ENCODE measurements at places on chromosomes 2 and 18. TPM values are rescaled to one million over a fixed set of nuclear protein-coding genes. Genes with fewer than 3 reads are reported as not detected.

DNA sequence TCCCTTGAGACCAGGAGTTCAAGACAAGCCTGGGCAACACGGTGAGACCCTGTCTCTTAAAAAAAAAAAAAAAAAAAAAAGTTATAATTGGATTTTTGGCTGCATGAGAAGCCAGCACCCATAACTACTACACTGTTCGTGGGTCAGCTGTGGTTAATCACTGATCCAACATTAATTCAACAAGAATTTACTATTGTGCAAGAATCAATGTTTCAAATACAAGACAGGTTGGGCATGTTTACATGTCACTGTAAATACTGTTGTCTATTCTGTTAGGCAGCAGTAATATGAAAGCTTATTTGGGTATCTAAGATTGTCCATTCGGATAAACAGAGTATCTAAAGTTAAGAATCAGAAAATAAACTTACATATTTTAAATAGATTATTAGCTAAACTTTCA is 62.3 kb downstream of the ESCO1 start:
- H3K4me3 ChIP-seq: no peak overlapping the region
- peaks cover 37% of the 10 kb centered on the region for H3K36me3 ChIP-seq
- DNase-seq: no peak
- no peak overlapping the region for H3K27ac ChIP-seq
- H3K4me1 ChIP-seq: no peaks in the 10 kb centered on the region
- no peaks in the 10 kb centered on the region for H3K27me3 ChIP-seq

DNA sequence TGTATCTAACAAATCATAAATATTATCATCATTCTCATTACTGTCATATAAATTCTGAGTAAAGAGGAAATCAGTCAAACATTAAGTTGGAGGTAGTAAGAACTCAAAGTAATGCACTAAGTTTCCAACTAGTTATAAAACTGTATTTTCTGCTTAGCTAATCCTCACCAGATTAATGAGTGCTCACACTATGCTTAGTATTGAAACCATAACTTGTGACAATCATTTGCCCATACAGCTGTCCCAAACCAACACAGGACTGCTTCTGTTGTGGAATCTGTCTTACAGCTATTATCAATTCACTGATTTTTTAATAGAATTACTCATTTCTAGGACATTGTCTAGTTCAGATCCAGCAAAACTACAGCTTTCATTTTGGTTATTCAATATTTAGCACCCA is 41.5 kb upstream of the TANK start:
- H3K4me1 ChIP-seq: peaks cover 17% of the 10 kb centered on the region
- DNase-seq: no peak
- no peak overlapping the region for H3K27ac ChIP-seq
- peaks cover 2% of the 10 kb centered on the region for H3K27me3 ChIP-seq

DNA sequence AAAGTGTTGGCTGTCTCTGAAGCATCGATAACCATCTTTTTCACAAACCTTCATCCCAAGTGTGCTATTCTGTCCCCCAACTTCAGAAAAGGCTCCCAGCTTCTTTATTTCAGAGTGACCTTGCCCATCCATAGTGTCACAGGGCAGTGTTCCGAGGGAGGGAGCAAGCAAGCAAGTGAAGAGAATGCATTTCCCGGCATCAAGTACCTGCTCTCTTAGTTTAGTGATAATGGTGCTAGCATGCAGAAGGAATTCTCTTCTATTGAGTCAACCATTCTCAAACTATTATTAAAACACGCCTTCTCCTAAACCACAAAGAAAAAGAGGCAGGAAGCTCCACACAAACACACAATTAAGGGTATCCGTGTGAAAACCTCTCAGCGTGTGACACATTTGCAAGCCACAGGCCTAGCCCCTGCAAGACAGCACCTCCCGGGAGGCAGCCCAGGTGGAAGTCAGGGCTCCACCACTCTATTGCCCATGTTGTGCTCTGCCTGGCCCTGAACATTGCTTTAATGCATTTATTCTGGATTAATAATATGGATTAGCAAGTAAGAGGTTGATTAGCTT is 504.9 kb downstream of the GALR1 start:
- no peaks in the 10 kb centered on the region for H3K36me3 ChIP-seq
- no peak for DNase-seq
- H3K27me3 ChIP-seq: peaks cover 2% of the 10 kb centered on the region
- H3K4me1 ChIP-seq: no peaks in the 10 kb centered on the region
- H3K27ac ChIP-seq: no peak overlapping the region
- no peak overlapping the region for H3K4me3 ChIP-seq

- no peaks in the 10 kb centered on the region for H3K4me1 ChIP-seq
- no peaks in the 10 kb centered on the region for H3K36me3 ChIP-seq
- no peak overlapping the region for H3K27ac ChIP-seq
- no peak for DNase-seq
- H3K27me3 ChIP-seq: no peaks in the 10 kb centered on the region
Observed at GRCh38 chr2:118936936-118937335, 5.1 kb upstream of the MARCO start.

GRCh38 chr2:144434425-144435222 is 85.3 kb downstream of the ZEB2 start:
- H3K4me1 ChIP-seq: peaks cover 6% of the 10 kb centered on the region
- H3K36me3 ChIP-seq: peaks cover 28% of the 10 kb centered on the region
- no peaks in the 10 kb centered on the region for H3K27me3 ChIP-seq
- H3K27ac ChIP-seq: no peak overlapping the region
- DNase-seq: no peak

DNA sequence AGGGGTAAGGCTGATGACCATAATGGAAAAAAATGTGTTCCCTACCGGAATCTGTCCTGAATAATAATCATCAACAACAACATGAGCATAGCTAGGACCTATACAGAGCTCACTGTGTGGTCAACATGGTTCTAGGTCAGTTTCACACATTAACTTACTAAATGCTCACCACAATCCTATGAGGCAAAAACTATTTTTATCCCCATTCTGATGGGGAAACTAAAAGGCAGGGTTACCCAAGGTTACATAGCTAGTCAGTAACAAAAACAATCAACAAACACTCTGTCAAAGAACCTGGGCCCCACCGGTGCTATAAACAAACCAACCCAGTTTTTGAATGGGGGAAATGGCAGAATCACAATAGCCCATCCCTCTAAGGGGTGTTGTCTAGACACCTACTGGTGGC is 40.1 kb downstream of the AOX1 start:
- DNase-seq: no peak
- H3K4me3 ChIP-seq: no peak overlapping the region
- H3K36me3 ChIP-seq: no peaks in the 10 kb centered on the region
- H3K4me1 ChIP-seq: peaks cover 2% of the 10 kb centered on the region
- H3K27ac ChIP-seq: no peak overlapping the region
- H3K27me3 ChIP-seq: peaks cover 23% of the 10 kb centered on the region

- no peak overlapping the region for H3K4me3 ChIP-seq
- no peaks in the 10 kb centered on the region for H3K4me1 ChIP-seq
- peaks cover 22% of the 10 kb centered on the region for H3K27me3 ChIP-seq
Observed at GRCh38 chr2:94994914-94995552, 30.5 kb upstream of the MAL start.

- H3K4me3 ChIP-seq: no peak overlapping the region
- no peak overlapping the region for H3K27ac ChIP-seq
- peaks cover 9% of the 10 kb centered on the region for H3K4me1 ChIP-seq
- peaks cover 10% of the 10 kb centered on the region for H3K27me3 ChIP-seq
Observed at GRCh38 chr2:62660087-62660486, 45.4 kb upstream of the EHBP1 start.

DNA sequence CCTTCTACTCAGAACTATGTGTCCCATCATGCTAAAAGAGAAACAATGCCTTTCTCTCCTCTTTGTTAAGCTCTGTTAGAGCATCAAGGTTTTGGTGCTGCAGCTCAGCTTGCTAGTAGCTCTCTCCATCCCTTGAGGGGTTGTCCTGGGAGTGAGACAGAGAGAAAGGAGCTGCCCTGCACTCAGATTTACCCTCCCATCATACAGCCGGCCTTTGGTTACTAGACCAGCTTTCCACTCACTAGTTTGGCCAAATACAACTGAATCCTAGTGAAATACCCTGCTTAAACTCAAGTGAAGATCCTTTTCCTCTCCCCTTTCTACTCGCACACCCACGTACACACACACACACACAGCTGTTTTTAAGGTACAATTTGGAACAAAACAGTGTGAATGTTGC is 2.3 kb upstream of the CHN1 start:
- no peak for DNase-seq
- peaks cover 66% of the 10 kb centered on the region for H3K27me3 ChIP-seq
- no peak overlapping the region for H3K4me3 ChIP-seq
- H3K36me3 ChIP-seq: no peaks in the 10 kb centered on the region
- peaks cover 3% of the 10 kb centered on the region for H3K4me1 ChIP-seq

GRCh38 chr18:23949863-23950262 is 64.7 kb upstream of the TTC39C start:
- no peaks in the 10 kb centered on the region for H3K36me3 ChIP-seq
- no peak overlapping the region for H3K27ac ChIP-seq
- no peak for DNase-seq
- no peaks in the 10 kb centered on the region for H3K4me1 ChIP-seq
- no peak overlapping the region for H3K4me3 ChIP-seq
- H3K27me3 ChIP-seq: peaks cover 45% of the 10 kb centered on the region

DNA sequence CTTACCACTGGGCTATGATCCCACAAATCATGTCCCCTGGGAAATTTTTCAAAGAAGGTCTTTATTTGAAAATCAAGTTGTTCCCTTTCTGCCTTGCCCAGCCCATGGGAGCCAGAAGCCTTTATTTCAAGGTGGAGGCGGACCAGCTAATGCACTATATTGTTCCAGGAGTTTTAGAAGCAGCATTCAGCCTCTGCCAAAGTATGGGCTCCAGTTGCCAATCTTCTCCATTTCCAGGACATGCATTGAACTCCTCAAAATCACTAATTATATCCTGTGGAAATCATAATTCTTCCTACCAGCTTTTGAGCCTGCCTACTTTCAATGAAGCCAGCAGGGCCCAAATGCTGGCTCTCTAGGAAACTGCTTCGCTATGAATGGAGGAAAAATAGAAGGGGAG is 195.8 kb downstream of the RAD51AP2 start:
- DNase-seq: no peak
- H3K4me1 ChIP-seq: no peaks in the 10 kb centered on the region
- H3K27me3 ChIP-seq: no peaks in the 10 kb centered on the region

DNA sequence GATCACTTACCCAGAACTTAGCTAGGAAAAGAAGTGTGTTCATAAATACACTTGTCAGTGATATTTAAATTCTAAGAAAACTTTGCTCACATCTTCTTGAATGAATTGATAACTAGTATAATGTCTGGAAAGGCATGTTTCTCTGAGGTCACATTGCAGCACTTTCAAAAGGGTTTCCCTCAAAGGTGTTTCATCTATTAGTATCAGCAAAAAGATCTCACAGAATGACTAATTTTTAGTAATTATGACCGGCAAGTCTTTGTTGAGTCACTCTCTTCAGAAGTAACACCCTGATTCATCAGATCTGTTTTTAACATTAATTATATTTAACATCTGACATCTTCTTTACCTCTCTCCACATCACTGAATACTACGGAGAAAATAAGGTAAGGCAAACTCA is 222.3 kb downstream of the IKZF2 start:
- no peak overlapping the region for H3K4me3 ChIP-seq
- H3K36me3 ChIP-seq: no peaks in the 10 kb centered on the region
- H3K4me1 ChIP-seq: peaks cover 38% of the 10 kb centered on the region
- H3K27me3 ChIP-seq: no peaks in the 10 kb centered on the region
- peak overlapping the region; percentile 50 for H3K27ac ChIP-seq
- no peak for DNase-seq

- H3K27ac ChIP-seq: no peak overlapping the region
- no peak overlapping the region for H3K4me3 ChIP-seq
- no peak for DNase-seq
- H3K4me1 ChIP-seq: no peaks in the 10 kb centered on the region
- H3K27me3 ChIP-seq: no peaks in the 10 kb centered on the region
Observed at GRCh38 chr2:60652832-60653340, 99.4 kb upstream of the BCL11A start.

GRCh38 chr2:207469451-207469850 is 60.3 kb upstream of the CREB1 start:
- H3K27ac ChIP-seq: no peak overlapping the region
- H3K27me3 ChIP-seq: no peaks in the 10 kb centered on the region
- peaks cover 37% of the 10 kb centered on the region for H3K4me1 ChIP-seq
- DNase-seq: no peak

- no peak for DNase-seq
- no peaks in the 10 kb centered on the region for H3K4me1 ChIP-seq
- H3K36me3 ChIP-seq: no peaks in the 10 kb centered on the region
- H3K27ac ChIP-seq: no peak overlapping the region
Observed at GRCh38 chr2:235773188-235773928, 279.5 kb downstream of the AGAP1 start.

DNA sequence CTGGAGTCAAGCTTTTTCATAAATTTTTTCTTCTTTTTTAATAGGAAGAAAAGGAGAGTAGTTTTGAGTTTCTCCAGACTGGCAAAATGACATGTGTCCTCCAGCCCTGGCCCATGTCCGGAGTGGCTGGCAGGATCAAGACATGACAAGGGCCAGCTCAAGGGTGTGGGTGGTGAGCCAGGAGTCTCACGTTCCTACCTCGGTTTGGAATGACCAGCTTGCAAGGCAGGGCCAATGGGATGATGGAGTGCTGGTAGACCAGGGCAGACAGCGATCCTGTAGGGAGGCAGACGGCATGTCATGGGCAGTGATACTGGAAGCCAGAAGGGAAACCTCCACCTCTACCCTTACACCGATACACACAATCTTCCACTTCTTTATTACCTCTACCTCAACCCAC is 190.6 kb downstream of the TNS1 start:
- DNase-seq: no peak
- H3K27me3 ChIP-seq: no peaks in the 10 kb centered on the region
- no peaks in the 10 kb centered on the region for H3K36me3 ChIP-seq
- H3K27ac ChIP-seq: no peak overlapping the region
- no peaks in the 10 kb centered on the region for H3K4me1 ChIP-seq
- no peak overlapping the region for H3K4me3 ChIP-seq

DNA sequence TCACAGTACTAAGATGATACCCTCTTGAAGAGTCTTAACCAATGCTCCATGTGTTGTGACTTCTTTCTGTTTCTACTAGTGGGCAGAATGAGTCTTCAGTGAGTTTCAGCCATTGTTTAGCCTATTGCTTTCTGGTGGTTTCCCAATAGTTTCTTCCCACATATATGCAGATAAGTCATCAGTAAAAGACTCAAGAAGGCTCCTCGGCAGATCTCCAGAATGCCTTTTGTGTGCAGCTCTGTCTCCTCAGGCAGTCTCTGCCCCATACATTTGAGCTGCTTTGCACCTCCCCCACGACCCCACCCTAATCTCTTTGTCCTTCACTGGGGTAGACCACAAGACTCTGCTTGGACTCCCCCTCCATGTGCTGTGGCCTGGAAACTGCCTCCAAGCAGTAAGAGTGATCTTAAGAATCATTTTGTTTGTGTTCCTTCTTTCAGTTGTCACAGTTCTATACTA is 71.6 kb upstream of the CHRNA1 start:
- peaks cover 3% of the 10 kb centered on the region for H3K27me3 ChIP-seq
- H3K27ac ChIP-seq: peak overlapping the region; percentile 95
- peaks cover 31% of the 10 kb centered on the region for H3K4me1 ChIP-seq
- DNase-seq: no peak
- H3K36me3 ChIP-seq: peaks cover 14% of the 10 kb centered on the region

- H3K27me3 ChIP-seq: no peaks in the 10 kb centered on the region
- H3K27ac ChIP-seq: no peak overlapping the region
- H3K36me3 ChIP-seq: no peaks in the 10 kb centered on the region
- H3K4me3 ChIP-seq: no peak overlapping the region
Observed at GRCh38 chr2:150100336-150100735, 387.1 kb downstream of the RND3 start.

Gene PRKAG3
- total RNA-seq: not detected

Gene CYB5A
- total RNA-seq: 36.8 TPM

Gene FN1
- 4.5 TPM for total RNA-seq

Gene RFX8
- 1.6 TPM for total RNA-seq

Gene STPG4
- total RNA-seq: not detected

Gene TMEM17
- total RNA-seq: not detected

Gene PROM2
- 0.59 TPM for total RNA-seq

Gene PARD3B
- total RNA-seq: 0.09 TPM

All from activated T-helper 2 cell treated with anti-CD3 and anti-CD28 coated beads, Interferon-gamma antibody, Interleukin-2, Interleukin-4, amounts not matched to agents 10 μg/mL and 5 μg/mL and 100 μg/mL, durations not matched to agents 14 hours and 24 hours and 36 hours (primary cell).